ENCODE measurements at places on chromosomes 16 and 17.
A peak's percentile ranks its signal among the peaks of the same experiment; 100 is the strongest.

GRCh38 chr17:1180958-1181752 lies 1.4 kb upstream of the ABR start:
- DNase-seq: no peak

GRCh38 chr16:83455716-83456115 lies 352.1 kb upstream of the HSBP1 start:
- no peak for DNase-seq

GRCh38 chr16:52351451-52351850 lies 195.5 kb downstream of the TOX3 start:
- DNase-seq: no peak

DNA sequence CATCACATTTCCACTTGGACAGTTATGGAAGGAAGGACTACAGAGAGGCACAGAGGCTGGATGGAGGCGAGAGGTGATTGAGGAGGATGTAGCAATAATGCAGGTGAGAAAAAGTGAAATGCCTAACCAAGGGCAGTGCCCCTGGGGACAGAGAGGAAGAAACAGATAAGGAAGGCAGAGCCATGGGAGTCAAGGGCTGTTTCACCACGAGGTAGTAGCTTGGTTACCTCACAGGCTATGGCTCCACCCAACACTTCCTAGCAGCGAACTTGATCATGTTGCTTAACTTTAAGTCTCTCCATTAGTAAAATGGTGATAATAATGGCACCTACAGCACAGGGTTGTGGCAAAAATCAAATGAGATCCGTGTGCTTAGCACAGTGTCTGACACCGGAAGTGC lies 83.9 kb downstream of the YPEL2 start:
- DNase-seq: no peak

DNA sequence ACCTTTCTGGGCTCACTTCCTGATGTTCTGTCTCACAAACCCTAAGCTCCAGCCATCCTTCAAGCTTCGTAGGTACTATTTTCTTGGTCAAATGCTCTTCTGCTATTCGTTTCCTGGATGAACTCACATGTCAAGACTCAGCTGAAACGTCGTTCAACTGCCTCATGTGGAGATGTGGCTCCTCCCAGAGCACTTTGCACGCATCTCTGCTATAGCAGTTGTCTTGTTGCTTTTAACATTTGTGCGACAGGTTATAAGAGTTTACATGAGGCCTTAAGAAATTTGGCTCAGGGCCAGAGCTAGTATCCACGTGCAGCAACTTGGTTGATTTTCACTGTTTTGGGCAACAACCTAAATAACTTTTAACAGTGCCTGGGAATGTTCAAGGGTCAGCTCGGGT lies 2.8 kb upstream of the KRT40 start:
- DNase-seq: no peak

- no peak for DNase-seq
Observed at GRCh38 chr16:66400503-66401380, 26.4 kb upstream of the BEAN1 start.

DNA sequence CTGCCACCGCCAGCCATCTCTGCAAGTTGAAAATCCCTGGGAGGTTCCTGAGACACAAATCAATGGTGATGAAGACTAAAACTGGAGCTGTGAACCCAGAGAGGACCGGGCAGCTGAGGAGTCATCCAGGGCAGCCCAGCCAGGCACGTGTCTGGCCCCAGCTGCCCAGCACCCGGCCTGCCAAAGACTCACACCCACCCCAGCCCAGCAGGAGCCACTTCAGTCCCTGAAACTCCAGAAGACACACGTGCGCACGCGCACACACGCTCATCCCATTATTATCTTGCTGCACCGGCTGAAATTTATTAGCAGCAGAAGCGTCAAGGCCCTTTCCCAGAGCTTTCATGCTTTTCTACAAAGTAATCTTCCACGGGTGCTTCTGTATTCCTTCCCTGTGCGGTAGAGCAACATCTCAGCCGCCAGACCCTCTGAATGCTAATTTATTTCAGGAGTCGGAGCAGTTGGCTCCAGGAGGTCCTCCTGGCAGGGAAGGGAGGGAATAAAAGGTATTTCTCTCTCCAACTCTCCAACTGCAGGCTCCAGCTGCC lies 59.8 kb upstream of the RBFOX3 start:
- no peak for DNase-seq

GRCh38 chr17:66302761-66303626 lies 581 bp downstream of the PRKCA start:
- peak; percentile 56 for DNase-seq

DNA sequence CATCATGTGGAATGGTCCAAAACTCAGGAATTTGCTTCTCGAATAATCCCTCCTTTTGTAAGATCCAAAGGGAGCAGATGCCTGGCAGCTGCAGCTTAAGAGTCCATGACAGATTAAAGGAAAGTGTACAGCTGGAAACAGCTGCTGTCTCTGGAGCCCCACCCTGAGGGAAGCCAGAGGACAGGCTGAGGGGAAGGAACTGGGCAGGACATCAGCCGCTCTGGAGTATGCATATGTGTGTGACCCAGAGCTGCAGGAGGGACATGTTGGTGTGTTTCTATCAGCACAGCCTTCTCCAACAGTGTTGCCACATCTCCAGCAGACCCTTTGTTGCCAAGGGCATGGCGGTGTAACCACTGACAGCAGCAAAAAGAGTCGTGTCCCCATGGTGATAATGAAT lies 46.2 kb downstream of the CYB561 start:
- DNase-seq: no peak

GRCh38 chr17:71905376-71906031 lies 215.3 kb upstream of the SOX9 start:
- DNase-seq: no peak

DNA sequence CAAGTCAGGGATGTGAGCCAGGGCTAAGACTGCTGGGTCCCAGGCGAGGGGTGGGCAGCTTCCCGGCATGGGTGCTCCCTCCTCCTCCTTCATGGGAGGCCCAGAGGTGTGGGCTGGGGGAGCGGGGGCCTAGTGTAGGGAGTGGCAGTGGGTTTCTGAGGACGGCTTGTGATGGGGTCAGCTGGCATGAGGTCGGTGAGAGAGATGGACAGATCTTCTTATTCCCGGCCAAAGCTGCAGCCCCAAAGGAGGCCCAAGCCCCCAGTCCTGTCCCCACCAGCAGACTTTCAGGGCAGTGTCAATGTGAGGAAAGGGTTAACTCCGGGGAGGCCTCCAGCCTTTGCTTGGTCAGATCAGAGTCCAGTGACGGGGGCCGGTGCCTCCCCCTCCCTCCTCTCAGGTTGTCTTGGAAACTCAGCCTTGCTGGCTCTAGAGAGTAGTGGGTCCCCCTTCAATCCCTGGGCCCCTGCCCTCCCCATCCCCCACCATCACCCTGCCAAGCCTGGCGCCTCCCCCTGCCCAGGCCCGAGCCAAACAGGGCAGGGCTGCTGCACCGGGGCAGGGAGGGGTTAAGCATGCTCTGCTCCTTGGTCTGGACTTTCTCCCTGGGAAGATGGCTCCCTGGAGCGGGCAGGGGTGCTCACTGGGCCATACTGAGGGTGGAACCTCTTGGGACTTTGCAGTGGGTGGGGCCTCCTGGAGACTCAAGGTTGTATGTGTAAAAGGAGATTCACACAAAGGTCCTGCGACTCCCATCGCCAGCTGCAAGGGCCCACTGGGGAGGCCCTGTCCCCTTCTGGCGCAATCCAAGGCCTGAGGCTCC lies 12.4 kb downstream of the NAT9 start:
- no peak for DNase-seq

Data from activated naive CD4-positive, alpha-beta T cell treated with Interleukin-2 at 50 U/mL for 16 hours (primary cell).